GDM1 (cell line): ENCODE measurements at places on chromosomes 6 and 20.

- DNase-seq, result no peak
Observed at GRCh38 chr6:123804787-123805540, 1.3 kb downstream of the NKAIN2 start.

- no peak for DNase-seq
Observed at GRCh38 chr20:63622732-63623131, 4.2 kb downstream of the GMEB2 start.

DNA sequence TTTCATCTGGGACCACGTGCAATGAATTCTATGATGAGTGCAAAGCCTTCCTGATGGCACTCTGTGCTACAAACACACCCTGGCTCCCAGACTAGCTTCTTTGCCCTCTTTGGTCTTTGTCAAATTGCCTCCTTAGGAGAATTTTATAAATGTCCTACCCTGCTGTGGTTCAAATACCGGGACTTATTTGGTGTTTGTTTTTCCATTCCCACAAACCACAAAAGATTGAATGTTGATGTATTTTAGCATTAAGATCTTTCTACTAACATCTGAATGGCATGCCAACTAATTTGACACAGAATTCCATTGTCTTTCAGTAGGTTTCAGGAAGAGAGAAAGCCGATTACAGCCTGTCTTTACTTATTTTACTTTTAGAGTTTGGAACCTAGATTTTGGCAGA lies 424.2 kb upstream of the SLC35B3 start:
- DNase-seq, result no peak

DNA sequence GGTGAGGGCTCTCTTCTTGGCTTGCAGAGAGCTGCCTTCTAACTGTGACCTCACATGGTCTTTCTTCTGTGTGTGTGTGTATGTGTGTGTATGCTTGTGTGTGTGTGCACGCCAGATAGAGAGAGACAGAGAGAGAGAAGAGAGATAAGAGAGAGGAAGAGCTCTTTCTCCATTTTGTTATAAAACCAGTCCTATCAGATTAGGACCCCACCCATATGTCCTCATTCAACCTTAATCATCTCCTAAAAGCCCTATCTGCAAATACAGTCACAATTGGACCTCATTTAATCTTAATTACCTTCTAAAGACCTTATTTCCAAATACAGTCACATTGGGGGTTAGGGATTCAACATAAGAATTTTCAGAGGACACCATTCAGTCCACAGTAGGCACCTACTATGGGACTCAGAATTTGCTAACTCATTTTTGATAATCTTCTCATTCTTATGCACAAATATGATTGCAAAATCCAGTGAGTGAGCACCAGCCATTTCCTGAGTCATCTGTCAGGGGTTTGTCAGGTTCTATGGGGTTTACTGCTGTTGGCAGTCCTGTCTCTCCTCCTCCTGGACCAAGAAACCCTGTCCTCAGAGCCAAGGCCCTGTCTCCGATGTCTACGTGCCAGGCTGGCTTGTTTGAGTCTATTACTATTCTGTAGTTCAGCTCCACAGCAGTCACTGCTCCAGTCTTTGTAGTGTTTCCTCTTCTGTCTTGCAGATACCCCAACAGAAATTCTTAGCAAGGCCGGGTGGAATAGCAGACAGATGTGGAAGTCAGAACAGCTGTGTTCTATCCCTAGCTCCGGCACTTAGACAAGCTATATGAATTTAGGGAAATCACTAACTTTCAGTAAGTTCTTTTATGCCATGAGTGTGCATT lies 59.0 kb upstream of the FAM184A start:
- DNase-seq, result no peak

- DNase-seq, result no peak
Observed at GRCh38 chr20:17505636-17506517, 25.3 kb downstream of the BFSP1 start.

DNA sequence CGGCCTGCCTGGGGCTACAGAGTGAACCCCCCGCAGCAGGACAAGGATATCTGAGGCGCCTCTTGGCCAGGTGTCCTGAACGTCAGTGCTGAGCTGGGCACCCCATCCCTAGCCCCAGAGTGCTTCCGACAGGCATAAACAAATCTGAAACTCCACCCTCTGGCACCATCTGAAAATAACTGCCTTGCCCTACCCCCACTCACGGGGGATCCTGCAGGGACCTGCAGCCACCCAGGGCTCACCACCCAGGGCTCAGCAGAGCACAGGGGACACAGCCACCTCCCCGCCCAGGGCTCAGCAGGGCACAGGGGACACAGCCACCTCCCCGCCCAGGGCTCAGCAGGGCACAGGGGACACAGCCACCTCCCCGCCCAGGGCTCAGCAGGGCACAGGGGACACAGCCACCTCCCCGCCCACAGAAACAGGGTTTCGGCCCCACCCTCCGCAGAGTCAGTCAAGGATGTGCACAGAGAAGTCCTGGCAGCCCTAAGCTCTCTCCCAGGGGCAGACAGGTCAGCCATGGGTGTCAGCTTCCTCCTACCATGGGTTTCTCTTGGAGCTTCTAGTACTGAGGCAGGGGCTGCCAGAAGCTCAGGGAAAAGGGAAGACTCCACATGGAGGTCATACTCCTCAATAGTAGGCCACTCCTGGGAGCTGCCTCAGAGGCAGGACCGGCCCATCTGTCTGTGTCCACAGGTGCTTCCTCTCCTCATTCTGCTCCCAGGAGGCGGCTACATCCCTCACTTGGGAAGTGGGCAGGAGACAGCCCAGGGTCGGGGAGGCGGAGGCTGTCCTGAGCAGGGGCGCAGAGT lies 4.6 kb downstream of the UCKL1 start:
- no peak for DNase-seq

DNA sequence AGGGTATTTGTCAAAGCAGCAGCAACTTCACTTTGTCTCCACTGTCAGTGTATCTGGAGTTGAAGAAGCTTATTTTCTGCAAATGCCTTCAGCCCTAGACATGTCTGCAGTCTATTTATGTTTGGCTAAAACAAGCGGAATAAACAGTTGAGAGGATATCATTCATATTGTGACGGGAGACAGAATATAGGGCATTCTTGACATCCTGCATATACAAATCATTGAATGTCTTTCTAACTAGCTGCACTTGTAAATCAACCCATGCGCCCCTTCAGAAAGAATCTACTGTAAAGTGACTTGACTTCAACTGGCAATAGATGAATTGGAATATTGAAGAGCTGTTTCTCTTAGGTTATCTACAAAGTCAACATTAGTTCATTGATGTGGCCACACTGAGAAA lies 258.9 kb downstream of the TSHZ2 start:
- DNase-seq, result no peak

GRCh38 chr20:22303523-22303922 lies 280.8 kb downstream of the FOXA2 start:
- DNase-seq, result no peak

- DNase-seq, result no peak
Observed at GRCh38 chr6:170042596-170043118, 248.2 kb downstream of the DLL1 start.

DNA sequence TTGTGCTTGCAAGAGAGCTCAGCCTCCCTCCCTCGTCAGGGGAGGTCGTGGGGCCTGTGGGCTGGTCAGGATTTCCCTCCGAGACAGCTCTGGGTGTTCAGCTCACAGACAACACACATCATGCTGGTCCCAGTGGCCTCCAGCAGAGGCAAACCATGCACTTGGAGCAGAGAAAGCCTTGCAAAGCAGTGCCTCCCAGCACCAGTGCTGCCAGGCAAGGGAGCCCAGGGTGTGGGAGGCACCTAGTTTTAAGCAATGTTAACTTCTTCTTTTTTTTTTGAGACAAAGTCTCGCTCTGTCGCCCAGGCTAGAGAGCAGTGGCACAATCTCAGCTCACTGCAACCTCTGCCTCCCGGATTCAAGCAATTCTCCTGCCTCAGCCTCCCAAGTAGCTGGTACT lies 34.0 kb upstream of the INSM1 start:
- DNase-seq, result no peak

DNA sequence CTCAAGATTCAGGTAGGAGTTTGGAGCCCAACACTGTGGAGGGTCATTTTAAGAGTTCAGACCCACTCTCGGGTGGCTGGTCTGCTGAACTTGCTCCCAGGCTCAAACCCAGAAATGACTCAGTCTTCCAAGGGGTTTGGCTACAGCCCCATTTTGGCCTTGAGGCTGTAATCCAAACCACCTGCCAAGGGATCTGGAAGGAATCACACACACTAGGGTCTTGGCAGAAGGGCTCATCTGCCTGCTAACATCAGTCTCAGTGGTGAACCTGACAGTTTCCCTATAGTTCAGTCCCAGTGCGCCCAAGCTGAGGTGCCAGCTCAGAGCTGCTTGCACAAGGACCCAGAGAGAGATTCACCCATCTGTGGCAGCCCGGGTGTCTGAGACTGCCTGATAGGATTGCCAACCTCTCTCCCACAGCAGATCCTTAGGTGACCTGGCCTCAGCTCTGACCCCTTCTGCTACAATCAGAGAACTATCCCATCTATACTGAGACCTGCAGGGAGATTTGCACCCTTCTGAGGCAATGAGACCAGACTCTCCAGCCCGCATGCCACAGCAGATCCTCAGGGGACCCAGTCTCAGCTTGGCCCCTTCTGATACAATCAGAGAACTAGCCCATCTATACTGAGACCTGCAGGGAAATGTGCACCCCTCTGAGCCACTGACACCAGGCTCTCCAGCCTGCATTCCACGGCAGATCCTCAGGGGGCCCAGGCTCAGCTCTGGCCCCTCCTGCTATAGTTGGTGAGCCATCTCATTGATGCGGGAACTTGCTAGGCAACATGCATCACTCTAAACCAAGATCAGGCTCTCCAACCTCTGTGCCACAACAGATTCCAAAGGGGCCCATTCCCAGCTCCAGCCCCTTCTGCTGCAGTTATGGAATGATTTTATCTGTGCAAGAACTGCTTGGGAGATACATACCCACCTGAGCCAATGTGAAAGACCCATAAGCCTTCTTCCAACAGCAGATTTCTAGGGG lies 48.2 kb downstream of the THBS2 start:
- no peak for DNase-seq

DNA sequence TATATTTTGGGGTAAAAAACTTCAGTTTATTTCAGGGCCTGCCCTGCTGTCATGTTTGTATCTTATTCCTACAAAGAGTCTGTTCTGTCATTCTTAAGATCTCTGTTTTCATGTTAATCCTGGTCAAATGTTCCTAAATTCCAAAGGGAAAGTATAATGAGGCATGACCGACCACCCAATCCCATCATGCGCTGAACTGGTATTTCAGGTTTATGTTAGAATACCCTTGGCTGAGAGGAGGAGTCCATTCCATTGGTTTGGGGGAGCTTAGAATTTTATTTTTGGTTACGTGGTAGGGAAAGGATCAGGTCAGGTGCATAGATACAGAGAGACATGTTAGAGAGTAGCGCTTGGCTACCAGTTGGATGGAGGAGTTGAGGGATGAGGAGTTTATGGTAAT lies 25.7 kb downstream of the CFAP61 start:
- no peak for DNase-seq

- no peak for DNase-seq
Observed at GRCh38 chr6:161639772-161640171, 365.9 kb upstream of the AGPAT4 start.

DNA sequence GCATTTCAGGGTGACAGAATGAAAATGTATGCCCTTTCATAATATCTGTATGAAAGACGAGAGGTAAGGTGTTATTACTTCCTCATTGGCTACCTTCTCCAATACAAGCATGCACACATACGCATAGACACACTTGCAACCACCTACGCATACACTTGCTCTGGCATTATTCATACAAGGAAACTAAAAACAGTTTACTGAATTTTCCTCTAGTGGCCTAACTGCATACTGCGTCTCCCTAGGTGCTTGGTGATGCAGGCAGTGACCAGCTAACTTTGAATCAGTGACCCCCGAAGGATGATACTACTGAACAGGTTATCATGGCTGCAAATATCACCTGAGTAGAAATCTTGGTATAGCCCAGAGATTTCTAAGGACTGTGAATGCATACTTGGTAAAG lies 593.1 kb downstream of the PKHD1 start:
- no peak for DNase-seq

- no peak for DNase-seq
Observed at GRCh38 chr6:96899019-96899418, 1.3 kb upstream of the NDUFAF4 start.

DNA sequence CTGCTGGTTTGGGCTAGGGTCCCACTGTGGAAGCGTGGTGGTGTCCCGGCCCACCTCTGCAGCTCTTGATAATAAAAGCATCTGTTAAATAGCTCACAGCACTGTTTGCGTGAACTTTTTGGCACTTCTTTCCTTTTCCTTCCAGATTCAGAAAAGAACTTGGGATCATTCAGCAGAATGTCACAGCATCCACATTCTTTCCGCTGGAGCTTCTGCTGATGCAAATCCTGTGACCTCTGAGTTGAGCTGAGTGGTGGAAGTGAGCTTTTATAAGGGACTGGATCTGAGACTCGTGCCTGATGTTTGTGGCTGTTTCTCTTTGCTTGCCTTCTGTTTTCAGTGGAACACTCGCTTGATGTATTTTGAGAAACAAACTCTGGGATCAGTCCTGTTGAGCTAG lies 3.9 kb downstream of the OSBPL2 start:
- DNase-seq, result no peak

GRCh38 chr20:63536997-63537524 lies at the start of gene PTK6:
Gene PTK6, minus strand, starts transcription at chr20:63537376. Its CDS starts 62 bp downstream, at chr20:63537314.
- DNase-seq, result no peak

DNA sequence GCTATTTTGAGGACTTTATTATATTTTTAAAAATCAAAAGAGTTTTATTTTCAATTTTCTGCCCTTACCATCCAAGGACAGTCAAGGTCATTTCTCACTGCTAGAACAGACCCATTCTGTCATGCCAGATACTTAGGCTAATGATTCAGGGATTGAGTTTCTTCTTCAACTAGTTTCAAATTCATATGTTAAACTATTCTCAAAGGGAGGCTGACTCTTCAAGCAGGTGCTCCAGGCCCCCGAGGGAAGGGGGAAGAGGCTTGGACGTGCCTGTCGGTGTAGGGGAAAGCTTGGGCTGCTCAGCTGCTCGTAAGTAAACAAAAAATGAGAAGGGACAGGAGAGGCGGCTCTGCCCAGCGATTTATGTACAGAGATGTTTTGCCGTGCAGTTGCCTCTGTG lies 69.4 kb upstream of the MYLIP start:
- no peak for DNase-seq

GRCh38 chr20:40591119-40591518 lies 97.9 kb downstream of the MAFB start:
- DNase-seq, result no peak

DNA sequence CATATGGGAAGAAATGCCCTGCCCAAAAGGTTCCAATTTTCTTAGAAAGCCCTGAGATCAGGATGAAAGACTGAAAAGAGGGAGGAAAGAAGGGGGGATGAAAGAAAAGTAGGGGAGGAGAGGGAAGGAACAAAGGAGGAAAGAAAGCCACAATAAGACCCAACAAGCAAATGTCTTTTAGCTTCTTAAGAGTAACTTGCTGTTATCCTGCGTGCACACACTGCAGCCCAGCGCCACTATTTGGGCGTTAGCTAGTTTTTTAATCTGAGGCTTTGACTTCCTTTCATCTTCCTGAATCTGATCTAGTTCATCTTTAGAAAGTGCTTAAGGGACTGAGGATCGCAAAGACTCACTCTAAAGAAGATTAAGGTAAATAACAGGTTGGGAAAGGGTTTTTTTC lies 77.4 kb upstream of the HDDC2 start:
- DNase-seq, result no peak

GRCh38 chr6:18101271-18101670 lies 21.2 kb downstream of the NHLRC1 start:
- no peak for DNase-seq
